ENCODE measurements at places on chromosomes 12 and 14.

DNA sequence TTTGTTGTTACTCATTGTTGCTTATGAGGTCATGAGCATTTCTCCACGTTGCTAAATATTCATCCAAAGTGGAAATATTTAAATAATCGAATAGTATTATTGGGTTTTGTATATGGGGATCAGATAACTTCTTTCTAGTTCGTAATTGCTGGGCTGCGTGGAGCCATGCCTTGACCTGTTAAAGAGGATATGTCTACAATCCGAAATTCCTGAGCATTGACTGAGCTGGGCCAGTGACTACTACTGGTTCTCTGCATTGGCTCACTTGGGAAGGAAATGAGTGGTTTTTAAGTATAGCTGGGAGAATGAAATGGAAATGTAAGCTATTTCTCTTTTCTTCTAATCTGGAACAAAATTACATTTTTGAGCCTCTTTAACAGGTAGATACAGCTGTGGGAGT is 163.2 kb downstream of the RPL10L start:
- DNase-seq: no peak

DNA sequence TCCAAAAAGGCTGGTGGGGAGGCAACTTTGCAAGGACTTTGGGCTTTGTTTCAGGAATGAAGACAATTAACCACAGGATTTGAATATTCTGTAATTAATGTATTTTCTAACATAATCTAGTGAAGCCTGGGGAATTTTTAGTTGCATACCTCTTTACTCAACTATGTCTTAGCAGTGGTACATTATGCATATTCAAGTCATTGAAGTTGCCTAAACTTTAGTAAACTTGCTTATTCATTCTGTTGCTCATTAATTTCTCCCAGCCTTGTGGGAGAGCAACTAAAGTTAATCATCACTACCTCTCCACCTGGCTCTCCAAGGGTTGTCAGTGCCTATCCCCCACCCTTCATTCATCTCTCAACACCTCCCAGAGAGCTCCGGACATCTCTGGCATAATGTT is 54.2 kb downstream of the IFNG-AS1 start:
- no peak for DNase-seq

DNA sequence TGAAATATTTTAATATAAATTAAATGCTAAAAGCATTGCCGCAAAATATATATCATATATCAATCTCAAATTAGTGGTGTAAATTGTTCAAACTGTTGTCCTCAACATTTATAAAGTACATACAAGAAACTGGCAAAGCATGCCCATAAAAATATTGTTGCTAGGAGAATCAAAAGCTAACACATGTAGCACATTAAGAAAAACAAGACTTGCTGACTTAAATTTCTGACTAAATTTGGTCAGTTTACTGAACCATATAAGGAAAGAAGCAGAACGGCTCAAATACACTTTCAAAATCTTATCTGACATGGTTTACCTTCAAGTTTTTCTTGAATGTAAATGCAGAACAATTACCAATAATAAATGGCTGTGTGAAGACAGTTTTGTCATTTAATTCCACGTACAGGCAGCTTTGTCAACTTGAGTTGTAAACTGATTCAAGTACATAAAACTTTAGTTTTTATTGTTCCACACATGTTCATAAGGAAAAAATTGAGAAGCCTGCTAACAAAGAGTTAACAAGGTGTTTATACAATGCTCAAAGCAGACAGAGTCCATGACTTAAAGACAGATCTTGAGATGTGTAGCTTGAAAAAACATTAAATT is 50.4 kb downstream of the PPP1R12A start:
- no peak for DNase-seq

DNA sequence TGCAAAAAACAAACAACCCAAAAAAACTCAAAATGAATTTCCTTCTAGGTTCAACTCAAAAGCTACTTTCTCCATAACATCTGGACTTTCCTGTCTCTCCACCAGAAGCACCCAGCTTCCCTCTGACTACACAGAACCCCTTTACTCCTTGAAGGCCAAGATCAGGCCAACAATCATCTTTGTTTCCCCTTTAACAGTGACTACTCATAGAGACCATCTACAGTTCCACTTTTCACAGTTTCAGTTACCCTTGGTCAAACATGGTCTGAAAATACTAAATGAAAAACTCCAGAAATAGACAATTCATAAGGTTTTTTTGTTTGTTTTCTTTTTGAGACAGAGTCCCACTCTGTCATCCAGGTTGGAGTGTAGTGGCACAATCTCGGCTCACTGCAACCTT is 11.8 kb downstream of the GCH1 start:
- DNase-seq: no peak

- no peak for DNase-seq
Observed at GRCh38 chr12:121519227-121519626, 61.6 kb downstream of the KDM2B start.

- no peak for DNase-seq
Observed at GRCh38 chr14:51056421-51056820, 38.5 kb downstream of the TRIM9 start.

DNA sequence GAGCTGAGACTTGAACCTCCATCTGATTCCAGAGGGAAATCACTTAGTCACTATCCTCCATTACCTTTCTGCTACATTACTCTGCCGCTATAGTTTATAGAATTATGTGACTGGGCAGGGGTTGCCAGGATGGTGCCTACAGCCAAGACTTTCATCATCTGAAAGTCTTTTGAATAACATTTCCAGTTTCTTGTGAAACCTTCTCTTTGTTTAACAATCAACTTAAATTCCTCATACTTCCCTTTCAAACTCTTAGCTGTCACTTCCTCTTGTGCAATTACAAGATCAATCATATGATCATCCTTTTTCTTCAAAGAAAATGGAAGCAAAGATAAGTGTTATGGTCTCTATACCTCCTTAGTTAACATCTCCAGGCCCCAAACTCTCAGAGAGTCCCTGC is 25.4 kb upstream of the PELI2 start:
- DNase-seq: no peak

- no peak for DNase-seq
Observed at GRCh38 chr12:121512561-121512960, 68.3 kb downstream of the KDM2B start.
